Activated T-cell treated with anti-CD3 and anti-CD28 coated beads, Interleukin-2, amount 50 U/mL, for 72 hours (primary cell): ENCODE measurements at places on chromosomes 3 and 15. TPM values are rescaled to one million over a fixed set of nuclear protein-coding genes. Genes with fewer than 3 reads are reported as not detected.

The POPDC2 gene
- 6.6 TPM for total RNA-seq

The SHC4 gene
- 2.1 TPM for total RNA-seq

The SPINT1 gene
- 17.3 TPM for total RNA-seq

The MNS1 gene
- total RNA-seq, result not detected

The BUB1B gene
- 91.2 TPM for total RNA-seq

The LSAMP gene
- total RNA-seq, result not detected

- no peak overlapping the region for H3K4me3 ChIP-seq
- peaks cover 15% of the 10 kb centered on the region for H3K4me1 ChIP-seq
- peaks cover 12% of the 10 kb centered on the region for H3K27me3 ChIP-seq
- no peaks in the 10 kb centered on the region for H3K36me3 ChIP-seq
- DNase-seq, result no peak
These were observed 23.4 kb upstream of the GALNT15 start for GRCh38 chr3:16151109-16151508.

- peak overlapping the region; percentile 87 for H3K4me3 ChIP-seq
- no peak overlapping the region for H3K27ac ChIP-seq
- peaks cover 32% of the 10 kb centered on the region for H3K4me1 ChIP-seq
- H3K36me3 ChIP-seq, result no peaks in the 10 kb centered on the region
These were observed 758 bp upstream of the SNX33 start for GRCh38 chr15:75646944-75647364.

DNA sequence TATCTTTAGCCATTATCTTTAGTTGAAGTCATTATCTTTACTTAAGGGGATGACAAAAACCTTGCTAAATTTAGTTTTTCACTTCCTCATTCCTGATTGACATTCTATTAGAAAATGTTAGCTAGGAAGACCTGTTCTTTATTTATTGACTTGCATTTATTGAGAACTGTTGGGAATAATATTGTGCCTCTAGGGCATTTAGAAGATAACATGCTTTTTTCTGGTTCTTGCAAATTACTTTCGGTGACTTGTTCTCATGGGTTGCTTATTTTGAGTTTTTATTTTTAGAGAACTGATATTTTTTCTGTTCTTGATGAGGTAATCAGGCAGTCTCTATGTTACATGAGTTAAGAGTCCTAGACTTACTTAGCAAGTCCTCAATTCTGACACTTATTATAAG lies 48.3 kb upstream of the CTDSPL start:
- H3K27ac ChIP-seq, result no peak overlapping the region
- no peaks in the 10 kb centered on the region for H3K36me3 ChIP-seq
- H3K27me3 ChIP-seq, result no peaks in the 10 kb centered on the region
- DNase-seq, result no peak
- no peak overlapping the region for H3K4me3 ChIP-seq
- H3K4me1 ChIP-seq, result no peaks in the 10 kb centered on the region

DNA sequence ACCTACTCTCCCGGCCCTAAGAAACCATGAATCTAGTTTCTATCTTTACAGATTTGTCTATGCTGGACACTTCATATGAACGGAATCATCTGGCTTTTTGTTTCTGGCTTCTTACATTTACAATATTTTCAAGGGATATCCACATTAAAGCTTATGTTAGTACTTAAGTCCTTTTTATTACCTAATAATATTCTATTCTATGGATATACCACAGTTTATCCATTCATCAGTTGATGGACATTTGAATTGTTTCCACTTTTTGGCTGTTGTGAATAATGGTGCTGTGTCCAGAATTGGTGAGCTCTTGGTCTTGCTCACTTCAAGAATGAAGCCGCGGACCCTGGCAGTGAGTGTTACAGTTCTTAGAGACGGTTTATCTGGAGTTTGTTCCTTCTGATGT lies 42.6 kb downstream of the ARHGAP31 start:
- peaks cover 4% of the 10 kb centered on the region for H3K4me1 ChIP-seq
- no peak overlapping the region for H3K4me3 ChIP-seq
- H3K27me3 ChIP-seq, result no peaks in the 10 kb centered on the region
- no peak for DNase-seq

GRCh38 chr15:97234851-97235610 lies 725.5 kb upstream of the ARRDC4 start:
- no peaks in the 10 kb centered on the region for H3K4me1 ChIP-seq
- H3K36me3 ChIP-seq, result no peaks in the 10 kb centered on the region
- no peaks in the 10 kb centered on the region for H3K27me3 ChIP-seq
- DNase-seq, result peak; percentile 22
- no peak overlapping the region for H3K4me3 ChIP-seq

GRCh38 chr3:37308247-37308646 lies 133.9 kb upstream of the LRRFIP2 start:
- peaks cover 2% of the 10 kb centered on the region for H3K36me3 ChIP-seq
- no peak overlapping the region for H3K27ac ChIP-seq
- H3K4me3 ChIP-seq, result no peak overlapping the region
- no peaks in the 10 kb centered on the region for H3K27me3 ChIP-seq
- no peak for DNase-seq

- no peak for DNase-seq
- H3K36me3 ChIP-seq, result no peaks in the 10 kb centered on the region
- no peak overlapping the region for H3K4me3 ChIP-seq
- H3K27me3 ChIP-seq, result peaks cover 6% of the 10 kb centered on the region
These were observed 56.2 kb upstream of the SPATA12 start for GRCh38 chr3:57004229-57004628.

DNA sequence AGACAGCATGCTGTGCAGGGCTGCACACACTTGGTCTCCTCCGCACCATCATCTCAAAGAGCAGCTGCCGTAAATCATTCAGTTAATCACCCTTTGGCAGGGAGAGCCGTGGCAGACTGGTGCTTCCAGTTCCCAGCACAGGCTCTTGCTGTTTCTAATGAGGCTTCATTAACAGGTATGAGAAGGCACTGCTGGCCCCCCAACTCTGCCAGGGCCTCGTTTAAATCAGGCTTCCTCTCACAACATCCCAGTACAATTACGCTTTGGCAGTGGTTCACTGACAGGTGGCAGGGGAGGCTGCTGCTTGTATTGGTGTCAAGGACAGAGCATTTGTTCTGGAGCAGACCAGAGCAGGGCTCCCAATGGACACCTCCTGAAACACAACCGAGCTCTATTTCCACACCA lies 77.1 kb downstream of the BFSP2 start:
- no peaks in the 10 kb centered on the region for H3K27me3 ChIP-seq
- peaks cover 61% of the 10 kb centered on the region for H3K4me1 ChIP-seq
- H3K27ac ChIP-seq, result no peak overlapping the region
- DNase-seq, result no peak
- H3K4me3 ChIP-seq, result no peak overlapping the region
- peaks cover 1% of the 10 kb centered on the region for H3K36me3 ChIP-seq

DNA sequence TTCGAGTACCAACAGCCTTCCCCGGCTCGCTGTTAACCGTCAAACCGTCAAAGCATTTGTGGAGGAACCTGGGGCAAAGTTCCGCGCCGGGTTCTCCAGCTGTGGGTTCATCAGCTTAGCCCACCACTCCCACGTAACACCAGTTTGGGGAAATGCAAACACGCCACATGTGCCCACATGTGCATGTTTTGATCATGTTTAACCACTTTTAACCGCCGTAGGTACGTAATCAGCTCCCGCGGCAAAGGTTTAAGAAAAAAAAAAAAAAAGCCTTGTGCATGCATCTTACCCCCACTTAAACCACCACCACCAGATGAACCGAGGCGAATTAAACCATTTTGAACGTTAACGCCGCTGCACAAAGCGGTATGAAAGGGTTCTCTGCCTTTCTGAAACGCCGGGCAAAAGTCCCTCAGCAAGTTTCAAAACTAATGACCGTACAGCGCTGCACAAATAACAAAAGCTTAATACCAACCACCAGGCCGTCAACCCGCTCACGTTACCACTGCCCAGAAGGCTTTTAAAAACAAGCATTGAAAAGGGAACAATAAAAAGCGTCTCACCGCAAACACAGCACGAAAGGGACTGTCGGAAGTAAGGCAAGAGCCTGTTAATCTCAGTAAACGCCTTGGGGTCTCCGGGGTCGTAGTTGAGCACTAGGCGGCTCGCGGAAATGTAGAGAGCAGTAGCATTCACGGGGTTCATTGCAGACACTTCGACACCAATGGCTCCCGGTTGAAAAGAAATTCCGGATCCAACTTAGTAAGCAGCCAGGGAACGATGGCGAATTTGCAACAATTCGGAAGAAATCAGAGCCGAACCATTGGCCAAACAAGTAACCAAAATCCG lies 1.5 kb downstream of the MSL2 start:
- DNase-seq, result peak; percentile 78
- peaks cover 29% of the 10 kb centered on the region for H3K36me3 ChIP-seq
- peak overlapping the region; percentile 99 for H3K4me3 ChIP-seq
- peaks cover 49% of the 10 kb centered on the region for H3K4me1 ChIP-seq
- no peaks in the 10 kb centered on the region for H3K27me3 ChIP-seq
- H3K27ac ChIP-seq, result peak overlapping the region; percentile 99

DNA sequence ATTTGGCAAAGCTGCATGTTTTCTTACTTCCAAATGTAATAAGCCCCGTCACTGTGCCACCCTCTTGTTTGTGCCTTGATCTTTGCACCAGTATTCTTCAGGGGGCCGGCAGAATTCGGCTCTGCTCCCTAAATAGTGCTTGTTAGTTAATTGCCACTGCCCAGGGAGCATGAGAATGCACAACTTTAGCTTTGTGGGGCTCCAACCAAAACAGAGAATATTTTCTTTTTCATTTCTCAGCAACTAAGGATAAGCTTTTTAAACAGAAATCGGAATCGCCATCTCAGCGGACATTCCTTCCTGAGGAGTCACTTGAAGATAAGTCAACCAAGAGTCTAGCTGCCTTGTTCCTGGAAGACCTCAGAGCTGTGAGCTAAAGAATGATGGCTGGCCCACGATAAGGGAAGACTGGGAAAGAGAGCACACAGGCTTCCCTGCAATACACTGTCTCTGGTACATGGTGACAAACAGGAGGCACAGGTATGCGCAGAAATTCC lies 106.0 kb downstream of the LRIG1 start:
- peak overlapping the region; percentile 24 for H3K4me3 ChIP-seq

- no peaks in the 10 kb centered on the region for H3K36me3 ChIP-seq
- H3K4me1 ChIP-seq, result no peaks in the 10 kb centered on the region
- no peak for DNase-seq
These were observed 30.7 kb upstream of the KY start for GRCh38 chr3:134681522-134681900.

DNA sequence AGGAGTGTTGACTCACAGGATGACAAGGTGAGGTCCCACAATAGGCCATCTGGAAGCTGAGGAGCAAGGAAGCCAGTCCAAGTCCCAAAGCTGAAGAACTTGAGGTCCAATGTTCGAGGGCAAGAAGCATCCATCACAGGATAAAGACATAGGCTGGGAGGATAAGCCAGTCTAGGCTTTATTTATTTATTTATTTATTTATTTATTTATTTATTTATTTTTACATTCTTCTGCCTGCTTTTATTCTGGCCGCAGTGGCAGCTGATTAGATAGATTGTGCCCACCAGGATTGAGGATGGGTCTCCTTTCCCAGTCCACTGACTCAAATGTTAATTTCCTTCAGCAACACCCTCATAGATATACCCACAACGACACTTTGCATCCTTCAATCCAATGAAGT lies 472.2 kb upstream of the DPPA4 start:
- no peak overlapping the region for H3K4me3 ChIP-seq
- H3K4me1 ChIP-seq, result peaks cover 34% of the 10 kb centered on the region
- no peaks in the 10 kb centered on the region for H3K27me3 ChIP-seq

- H3K27me3 ChIP-seq, result peaks cover 54% of the 10 kb centered on the region
- H3K36me3 ChIP-seq, result no peaks in the 10 kb centered on the region
- no peak overlapping the region for H3K27ac ChIP-seq
- no peak overlapping the region for H3K4me3 ChIP-seq
- peaks cover 7% of the 10 kb centered on the region for H3K4me1 ChIP-seq
- no peak for DNase-seq
These were observed 2.9 kb upstream of the GMNC start for GRCh38 chr3:190865419-190865818.

DNA sequence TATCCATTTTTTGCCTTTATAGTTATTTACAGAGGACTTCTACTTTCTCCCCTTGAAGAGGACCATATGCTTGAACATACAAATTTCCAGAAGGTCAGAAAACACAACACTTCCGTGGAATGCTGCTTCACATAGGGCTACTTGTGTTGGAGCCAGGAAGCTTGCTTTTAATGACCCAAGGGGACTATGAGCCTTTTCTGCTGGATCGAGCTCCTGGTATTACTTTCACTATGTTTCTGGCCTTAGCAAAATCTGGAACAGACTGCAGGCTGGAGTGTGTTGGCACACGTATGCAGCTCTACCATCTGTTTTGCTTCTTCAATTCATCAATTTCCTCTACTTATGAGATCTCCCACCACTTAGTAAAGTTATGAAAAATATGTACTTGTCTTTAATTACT lies 69.3 kb upstream of the CBLB start:
- no peaks in the 10 kb centered on the region for H3K27me3 ChIP-seq
- DNase-seq, result no peak
- H3K27ac ChIP-seq, result no peak overlapping the region
- peak overlapping the region; percentile 1 for H3K4me3 ChIP-seq

GRCh38 chr3:120418866-120419490 lies 31.8 kb downstream of the FSTL1 start:
- H3K27ac ChIP-seq, result no peak overlapping the region
- no peak overlapping the region for H3K4me3 ChIP-seq
- DNase-seq, result peak; percentile 15
- H3K4me1 ChIP-seq, result peaks cover 20% of the 10 kb centered on the region
- peaks cover 6% of the 10 kb centered on the region for H3K27me3 ChIP-seq

- no peak overlapping the region for H3K27ac ChIP-seq
- peaks cover 34% of the 10 kb centered on the region for H3K4me1 ChIP-seq
- no peaks in the 10 kb centered on the region for H3K36me3 ChIP-seq
- H3K4me3 ChIP-seq, result no peak overlapping the region
- no peak for DNase-seq
- H3K27me3 ChIP-seq, result peaks cover 43% of the 10 kb centered on the region
These were observed 204.2 kb downstream of the SV2B start for GRCh38 chr15:91304210-91304609.

DNA sequence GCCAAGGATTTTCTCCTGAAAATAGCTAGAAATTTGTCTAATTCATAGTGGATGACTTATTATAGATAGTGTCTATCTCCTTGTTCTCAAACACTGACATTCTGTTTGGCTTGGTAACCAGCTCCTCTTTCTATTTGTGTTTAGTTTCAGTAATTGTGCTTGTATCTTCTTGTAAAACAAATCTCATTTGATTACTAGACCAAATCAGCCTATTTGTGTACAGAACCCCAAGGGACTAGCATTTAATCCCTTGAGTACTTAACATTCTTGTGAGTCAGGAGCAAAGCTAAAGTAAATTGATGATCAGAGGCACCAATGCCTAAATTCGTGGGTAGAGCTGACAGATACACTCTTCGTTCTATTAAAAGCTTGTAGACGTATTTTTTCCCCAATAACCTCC lies 306.5 kb upstream of the SLITRK3 start:
- no peak overlapping the region for H3K27ac ChIP-seq
- H3K27me3 ChIP-seq, result no peaks in the 10 kb centered on the region
- H3K4me1 ChIP-seq, result no peaks in the 10 kb centered on the region
- H3K4me3 ChIP-seq, result no peak overlapping the region

GRCh38 chr3:195732940-195733339 lies 12.2 kb downstream of the MUC20 start:
- H3K27ac ChIP-seq, result no peak overlapping the region
- H3K4me1 ChIP-seq, result no peaks in the 10 kb centered on the region
- H3K36me3 ChIP-seq, result no peaks in the 10 kb centered on the region
- no peak for DNase-seq
- no peak overlapping the region for H3K4me3 ChIP-seq
- H3K27me3 ChIP-seq, result no peaks in the 10 kb centered on the region
